Airway epithelial cell (primary cell): ENCODE measurements at places on chromosomes 3 and 15. TPM values are rescaled to one million over a fixed set of nuclear protein-coding genes. Genes with fewer than 3 reads are reported as not detected.

The BFSP2 gene
- total RNA-seq, result not detected in 2 replicates

The NME9 gene
- total RNA-seq, result not detected in 2 replicates

The ITIH4 gene
- total RNA-seq, result not detected in 2 replicates

The SCAMP2 gene
- 50.1 and 89.9 TPM in 2 replicates for total RNA-seq

The SOX14 gene
- total RNA-seq, result not detected in 2 replicates

The C3orf85 gene
- total RNA-seq, result not detected in 2 replicates

The ACOX2 gene
- 0.28 and 0.85 TPM in 2 replicates for total RNA-seq

The PARP14 gene
- 6.7 and 8.7 TPM in 2 replicates for total RNA-seq

The LIPC gene
- not detected in 2 replicates for total RNA-seq

The CLN6 gene
- 15.1 and 26.9 TPM in 2 replicates for total RNA-seq

The OCA2 gene
- 0.63 and 0.88 TPM in 2 replicates for total RNA-seq

The LSMEM2 gene
- total RNA-seq, result not detected in 2 replicates

The SLC51A gene
- 0.14 TPM in 1 of 2 replicates, not detected in the other for total RNA-seq

The CAMK1 gene
- total RNA-seq, result 9.5 and 11.7 TPM in 2 replicates

The ABHD17C gene
- total RNA-seq, result 11.1 and 20.8 TPM in 2 replicates

The PFN2 gene
- total RNA-seq, result 109 TPM in 2 replicates

The GUCA1C gene
- not detected in 2 replicates for total RNA-seq

The GLDN gene
- total RNA-seq, result 0.23 TPM in 1 of 2 replicates, not detected in the other

The DNAJC13 gene
- total RNA-seq, result 20.2 and 20.9 TPM in 2 replicates

The GPR149 gene
- not detected in 2 replicates for total RNA-seq

The CCDC39 gene
- total RNA-seq, result not detected in 2 replicates

The GOLGA6A gene
- total RNA-seq, result not detected in 2 replicates

The DNAH12 gene
- not detected in 2 replicates for total RNA-seq

The PPIP5K1 gene
- total RNA-seq, result 27.6 and 50.0 TPM in 2 replicates

The SERINC4 gene
- 0.19 TPM in 1 of 2 replicates, not detected in the other for total RNA-seq

The TP63 gene
- 77.4 and 117 TPM in 2 replicates for total RNA-seq

The EAF2 gene
- total RNA-seq, result 3.2 and 5.7 TPM in 2 replicates

The GPR171 gene
- total RNA-seq, result not detected in 2 replicates

The CPN2 gene
- not detected in 2 replicates for total RNA-seq

The TMCO5A gene
- not detected in 2 replicates for total RNA-seq

The CLDN1 gene
- total RNA-seq, result 43.1 and 60.4 TPM in 2 replicates

The ADGRG7 gene
- total RNA-seq, result not detected in 2 replicates

The MGLL gene
- 39.0 and 44.1 TPM in 2 replicates for total RNA-seq

The SAMD7 gene
- total RNA-seq, result not detected in 2 replicates

The GRM7 gene
- total RNA-seq, result not detected in 2 replicates

The ATG7 gene
- 42.9 and 47.4 TPM in 2 replicates for total RNA-seq

The KBTBD8 gene
- total RNA-seq, result 1.2 and 1.3 TPM in 2 replicates

The C15orf62 gene
- total RNA-seq, result 0.99 and 2.4 TPM in 2 replicates

The HYKK gene
- total RNA-seq, result 1.8 and 4.5 TPM in 2 replicates

The ITGA11 gene
- total RNA-seq, result 0.60 and 0.92 TPM in 2 replicates

The RBMS3 gene
- total RNA-seq, result 9.4 and 28.3 TPM in 2 replicates

The ANKUB1 gene
- 1.7 and 2.0 TPM in 2 replicates for total RNA-seq

The TOPAZ1 gene
- not detected in 2 replicates for total RNA-seq

The EBLN2 gene
- 0.51 and 1.2 TPM in 2 replicates for total RNA-seq

The PLIN1 gene
- 0.07 and 0.28 TPM in 2 replicates for total RNA-seq

The FBXW12 gene
- total RNA-seq, result not detected in 2 replicates

The DPPA4 gene
- total RNA-seq, result not detected in 2 replicates

The COL7A1 gene
- 294 and 341 TPM in 2 replicates for total RNA-seq

The HDAC11 gene
- 15.1 and 19.0 TPM in 2 replicates for total RNA-seq

The SHC4 gene
- 0.37 and 0.78 TPM in 2 replicates for total RNA-seq

The ACY1 gene
- total RNA-seq, result 109 and 115 TPM in 2 replicates

The FSIP1 gene
- total RNA-seq, result 0.42 TPM in 1 of 2 replicates, not detected in the other

The PBRM1 gene
- total RNA-seq, result 25.2 and 41.5 TPM in 2 replicates
